ENCODE measurements at places on chromosomes 1 and 21.
A peak's percentile ranks its signal among the peaks of the same experiment; 100 is the strongest.

DNA sequence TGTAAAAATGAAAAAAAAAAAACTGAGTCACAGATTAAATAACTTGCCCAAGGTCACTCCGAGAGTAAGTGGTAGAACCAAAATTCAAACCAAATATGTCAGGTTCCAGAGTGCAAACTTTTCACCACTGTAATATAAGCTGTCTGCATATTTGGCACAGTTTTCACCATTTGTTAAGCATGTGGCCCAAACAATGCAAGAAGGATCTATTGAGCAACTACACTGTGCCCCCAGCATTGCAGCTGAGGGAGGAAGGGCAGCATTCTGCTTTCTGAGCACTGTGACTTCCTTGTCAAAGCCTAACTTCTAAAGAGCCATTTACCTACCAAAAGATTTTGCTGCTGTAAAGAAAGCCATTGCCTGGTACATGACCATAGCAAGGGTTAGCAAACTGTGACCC lies 133.4 kb downstream of the SYT2 start:
- no peak for DNase-seq

- no peak for DNase-seq
These were observed 26.8 kb downstream of the DNAJC11 start for GRCh38 chr1:6674771-6675170.

DNA sequence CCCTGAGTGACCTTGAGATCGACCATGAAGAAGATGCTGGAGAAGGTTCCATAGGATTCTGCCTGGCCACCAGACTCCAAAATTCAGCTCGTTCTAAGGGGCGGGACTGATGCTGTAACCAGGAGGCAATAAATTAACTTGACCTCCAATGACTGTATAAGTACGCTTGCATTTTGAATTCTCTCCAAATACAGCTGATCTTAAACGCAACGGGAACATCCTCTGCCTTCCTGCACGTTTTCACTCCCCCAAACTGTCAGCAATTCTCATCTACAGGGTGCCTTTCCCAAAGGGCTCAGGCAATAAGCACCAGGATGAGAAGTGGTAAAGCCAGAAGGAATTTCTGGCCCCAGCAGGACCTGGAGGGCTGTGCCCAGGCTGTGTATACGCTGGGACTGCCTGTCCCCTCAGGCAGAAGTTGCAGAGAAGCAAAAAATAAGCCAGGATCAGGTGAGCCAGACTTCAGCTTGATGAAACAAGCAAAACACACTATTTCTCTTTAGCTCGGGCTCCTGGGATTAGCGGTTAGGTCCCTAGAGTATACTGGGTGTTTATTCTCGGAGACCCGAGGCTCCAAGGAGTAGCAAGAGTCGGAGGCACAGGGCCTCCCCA lies 124.8 kb downstream of the LRIG2 start:
- DNase-seq = no peak

DNA sequence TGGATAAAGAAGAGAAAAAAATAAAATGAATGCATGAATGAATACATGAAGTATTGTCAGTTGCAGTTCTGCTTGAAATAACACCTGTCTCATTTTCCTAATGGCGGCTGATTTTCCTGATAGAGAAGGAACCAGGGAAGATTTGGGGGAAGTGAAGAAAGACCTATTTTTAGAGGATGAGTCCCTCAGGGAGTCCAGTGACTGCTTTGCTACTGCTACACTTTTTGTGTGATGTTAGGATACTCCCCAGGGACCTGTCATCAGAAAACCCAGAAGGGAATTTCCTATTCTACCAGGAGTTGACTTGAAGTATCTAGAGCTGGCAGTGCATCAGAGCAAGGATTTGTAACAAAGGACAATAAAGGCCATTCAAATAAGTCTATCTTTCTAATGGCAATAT lies 114.8 kb downstream of the MAB21L3 start:
- no peak for DNase-seq

DNA sequence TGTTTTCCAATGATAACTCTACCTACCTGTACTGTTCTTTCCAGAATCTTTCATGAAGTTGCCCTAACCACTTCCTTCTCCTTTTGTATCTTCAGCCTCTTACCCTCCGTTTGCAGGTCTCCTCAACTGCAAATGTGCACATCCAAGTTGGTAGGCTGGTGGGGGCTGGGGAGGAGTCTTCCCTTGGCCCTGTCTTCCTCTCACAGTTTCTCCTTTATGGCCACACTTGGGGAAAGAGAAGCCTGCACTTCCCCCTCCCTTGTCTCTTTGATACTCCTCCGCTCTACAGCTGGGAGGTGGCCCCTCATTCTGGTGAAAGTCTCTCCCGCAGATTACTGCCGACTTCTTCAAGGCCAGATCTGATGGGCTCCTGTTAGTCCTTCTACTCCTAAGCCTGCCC lies 26.9 kb upstream of the GPR88 start:
- DNase-seq = no peak

DNA sequence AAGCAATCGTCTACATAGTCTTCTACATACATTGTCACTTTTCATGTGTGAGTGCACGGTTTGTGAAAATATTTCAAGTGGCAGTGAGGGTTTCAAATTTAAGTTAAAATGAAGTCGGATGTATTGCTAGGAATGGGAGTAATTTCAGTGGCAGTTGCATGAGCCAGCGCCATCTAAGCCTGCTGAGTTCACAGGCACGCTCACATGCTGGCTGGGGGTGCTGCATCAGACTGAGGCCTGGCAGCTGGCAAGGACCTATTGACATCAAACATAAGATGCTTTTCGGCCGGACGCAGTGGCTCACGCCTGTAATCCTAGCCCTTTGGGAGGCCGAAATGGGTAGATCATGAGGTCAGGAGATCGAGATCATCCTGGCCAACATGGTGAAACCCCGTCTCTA lies 80.7 kb downstream of the UBE4B start:
- DNase-seq = no peak

GRCh38 chr1:59687081-59687480 lies 127.7 kb upstream of the HOOK1 start:
- no peak for DNase-seq

- no peak for DNase-seq
These were observed 41.3 kb upstream of the TRIM45 start for GRCh38 chr1:117162816-117163215.

GRCh38 chr1:228899421-228899956 lies 164.2 kb downstream of the RHOU start:
- DNase-seq = no peak

- no peak for DNase-seq
These were observed 507 bp downstream of the GLIS1 start for GRCh38 chr1:53738205-53739108.

- DNase-seq = no peak
These were observed 1573.5 kb downstream of the BRINP3 start for GRCh38 chr1:188904201-188904600.

GRCh38 chr1:225765982-225766674 lies 11.5 kb upstream of the SRP9 start:
- DNase-seq = no peak

GRCh38 chr1:171909711-171910110 lies 68.4 kb downstream of the DNM3 start:
- DNase-seq = no peak

DNA sequence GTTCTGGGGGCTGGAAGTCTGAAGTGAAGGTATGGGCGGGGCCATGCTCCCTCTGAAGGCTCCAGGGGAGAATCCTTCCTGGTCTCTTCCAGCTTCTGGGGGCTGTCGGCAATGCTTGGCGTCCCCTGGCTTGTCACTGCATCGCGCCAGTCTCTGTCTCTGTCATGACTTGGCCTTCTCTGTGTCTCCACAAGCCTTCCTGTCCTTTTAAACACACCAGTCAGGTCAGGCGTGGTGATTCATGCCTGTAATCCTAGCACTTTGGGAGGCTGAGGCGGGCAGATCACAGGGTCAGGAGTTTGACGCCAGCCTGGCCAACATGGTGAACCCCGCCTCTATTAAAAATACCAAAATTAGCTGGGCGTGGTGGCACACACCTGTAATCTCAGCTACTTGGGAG lies 125.3 kb downstream of the ACTL8 start:
- no peak for DNase-seq

GRCh38 chr21:45475797-45476570 lies 66.3 kb downstream of the SLC19A1 start:
- DNase-seq = no peak

DNA sequence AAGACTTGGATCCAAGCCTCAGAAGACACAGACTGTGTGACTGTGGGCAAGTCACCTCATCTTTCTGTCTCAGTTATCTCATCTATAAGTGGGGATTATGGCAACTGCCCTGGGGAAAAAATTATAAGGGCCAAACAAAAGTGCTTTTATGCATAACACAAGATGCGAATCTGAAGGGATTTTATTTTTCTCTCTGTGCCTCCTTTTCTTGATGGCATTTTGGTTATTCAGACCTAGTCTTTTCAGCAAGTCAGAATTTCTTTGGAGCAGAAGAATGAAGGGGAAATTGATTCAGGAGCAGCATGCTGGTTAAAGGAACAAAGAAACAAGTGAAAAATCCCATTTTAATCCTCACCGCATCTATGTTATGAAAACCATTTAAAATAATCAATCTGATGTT lies 86.9 kb downstream of the PBX1 start:
- no peak for DNase-seq

GRCh38 chr21:16241479-16241963 lies 511.7 kb downstream of the USP25 start:
- DNase-seq = no peak

GRCh38 chr1:41891199-41891896 lies 27.4 kb downstream of the HIVEP3 start:
- DNase-seq = peak; percentile 19

DNA sequence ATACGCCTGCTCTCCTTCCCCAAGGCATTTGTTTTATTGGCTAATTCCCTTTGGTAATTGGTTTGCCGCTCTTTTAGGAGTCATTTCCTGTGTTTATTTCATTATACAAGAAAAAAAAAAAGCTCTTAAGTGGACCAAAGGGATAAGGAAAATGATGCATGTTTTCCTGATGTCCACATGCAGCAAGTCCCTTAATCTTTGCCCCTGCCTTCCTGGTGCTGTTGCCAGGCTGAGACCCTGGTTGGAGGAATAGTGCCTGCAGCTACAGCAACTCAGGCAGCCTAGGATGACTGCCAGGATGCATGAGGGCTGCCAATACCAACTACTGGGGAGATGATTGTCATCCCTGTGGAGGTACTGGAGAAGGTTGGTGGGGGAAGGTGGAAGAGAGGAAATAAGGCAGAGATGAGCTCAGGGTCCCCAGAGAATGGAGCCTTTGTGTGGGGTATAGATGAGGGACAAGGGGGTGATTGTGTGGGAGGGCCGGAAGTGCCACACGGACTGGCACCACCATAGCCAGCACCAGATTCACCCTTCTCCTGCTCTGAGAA lies 6.1 kb upstream of the GATAD2B start:
- DNase-seq = no peak

DNA sequence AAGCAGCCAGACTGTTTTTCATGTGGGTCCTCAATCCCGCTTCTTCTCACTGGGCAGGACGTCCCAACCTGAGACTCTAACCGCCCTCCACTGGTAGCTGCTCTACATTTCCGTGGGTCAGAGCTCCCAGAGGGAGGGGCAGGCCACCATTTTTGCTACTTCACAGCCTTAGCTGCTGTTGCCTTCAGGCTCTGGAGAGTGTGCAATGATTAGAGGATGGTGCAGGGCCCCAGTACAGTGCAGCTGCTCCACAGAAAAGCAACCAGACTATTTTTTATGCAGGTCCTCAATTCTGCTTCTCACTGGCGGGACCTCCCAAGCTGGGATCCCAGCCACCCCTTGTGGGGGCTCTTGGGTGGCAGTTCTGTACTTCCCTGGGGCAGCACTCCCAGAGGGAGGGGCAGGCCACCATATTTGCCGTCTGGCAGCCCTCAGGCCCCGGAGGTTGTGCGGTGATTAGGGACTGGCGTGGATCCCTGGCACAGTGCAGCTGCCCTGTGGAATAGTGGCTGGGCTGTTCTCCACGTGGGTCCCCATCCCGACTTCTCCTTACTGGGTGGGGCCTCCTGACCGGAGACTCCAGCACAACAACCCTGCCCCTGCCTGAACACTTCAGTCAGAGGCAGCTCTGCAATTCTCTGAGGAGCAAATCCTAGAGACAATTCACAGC lies 647.6 kb upstream of the PKN2 start:
- DNase-seq = no peak

DNA sequence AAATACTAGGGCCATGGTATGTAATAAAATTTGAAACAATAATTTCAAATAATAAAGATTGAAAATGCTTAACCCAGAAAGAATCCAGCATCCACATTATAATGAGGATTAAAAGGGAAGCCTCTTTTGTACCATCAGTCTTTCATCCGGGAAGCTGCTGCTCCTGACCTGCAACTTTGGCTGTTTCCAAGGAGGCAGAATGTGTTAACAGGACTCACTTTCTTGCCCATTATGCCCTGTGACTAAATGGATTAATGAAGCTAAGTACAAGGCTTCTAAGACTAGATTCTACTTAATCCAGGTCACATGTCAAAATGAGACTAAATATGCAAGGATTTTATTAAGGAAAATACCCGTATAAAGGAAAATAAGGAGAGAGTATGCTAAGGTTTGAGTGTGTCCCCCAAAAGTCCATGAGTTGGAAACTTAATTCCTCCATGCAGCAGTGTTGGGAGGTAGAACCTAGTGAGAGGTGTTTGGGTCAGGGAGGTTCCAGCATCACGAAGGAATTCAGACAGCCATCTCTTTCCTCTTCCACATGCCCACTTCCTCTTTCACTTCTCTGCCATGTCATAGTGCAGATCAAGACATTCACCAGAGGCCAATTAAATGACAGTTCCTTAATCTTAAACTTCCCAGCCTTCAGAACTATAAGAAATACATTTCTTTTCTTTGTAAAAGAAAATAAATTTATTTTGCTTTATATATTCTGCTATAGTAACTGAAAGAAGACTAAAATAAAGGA lies 27.7 kb downstream of the FMO2 start:
- no peak for DNase-seq

DNA sequence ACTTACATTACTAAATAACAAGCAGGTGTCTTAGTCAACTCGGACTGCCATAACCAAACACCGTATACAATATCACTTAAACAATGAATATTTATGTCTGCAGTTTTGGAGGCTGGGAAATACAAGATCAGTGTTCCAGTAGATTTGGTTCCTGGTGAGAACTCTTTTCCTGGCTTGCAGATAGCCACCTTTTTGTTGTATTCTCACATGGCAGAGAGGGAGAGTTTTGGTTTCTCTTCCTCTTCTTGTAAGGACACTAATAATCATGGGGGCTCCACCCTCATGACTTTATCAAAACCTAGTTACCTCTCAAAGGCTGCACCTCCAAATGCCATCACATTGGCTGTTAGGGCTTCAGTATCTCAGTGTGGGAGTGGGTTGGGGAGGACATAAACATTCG lies 82.9 kb upstream of the CACYBP start:
- no peak for DNase-seq

DNA sequence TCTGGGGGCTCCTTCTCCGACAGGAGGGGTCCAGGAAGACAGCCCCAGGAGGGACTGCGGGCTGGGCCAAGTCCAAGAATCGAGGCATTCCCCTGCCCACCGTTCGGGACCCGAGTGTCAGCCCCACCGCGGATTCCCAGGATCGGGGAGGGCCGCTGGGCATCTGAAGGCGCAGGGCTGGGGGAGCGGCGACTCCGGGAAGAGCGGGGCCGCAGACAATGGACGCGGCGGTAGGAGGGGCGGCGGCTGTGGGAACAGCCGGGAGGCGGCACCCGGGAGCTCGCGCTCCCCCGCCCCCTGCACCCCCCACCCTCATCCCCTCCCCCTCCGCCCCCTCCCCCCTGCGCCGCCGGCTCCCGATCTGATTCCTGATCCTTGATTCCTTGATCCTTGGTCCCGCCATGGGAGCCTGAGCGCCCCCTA lies at the start of gene VANGL2:
Gene VANGL2 (plus strand): TSS at position 342 of the 423 bp plus-strand sequence. CDS start 15,274 bp downstream, outside the sequence.
- peak; percentile 45 for DNase-seq

GRCh38 chr1:36384542-36385409 lies 948 bp downstream of the STK40 start:
- no peak for DNase-seq
